ENCODE measurements at places on chromosomes 5 and 9.

GRCh38 chr5:160511280-160511929 is 89.8 kb downstream of the PTTG1 start:
- H3K27me3 ChIP-seq, result no peaks in the 10 kb centered on the region
- no peak overlapping the region for H3K4me3 ChIP-seq
- DNase-seq, result no peak
- H3K36me3 ChIP-seq, result no peaks in the 10 kb centered on the region

GRCh38 chr9:134291452-134291881 is 34.8 kb upstream of the RXRA start:
- DNase-seq, result no peak
- no peaks in the 10 kb centered on the region for H3K36me3 ChIP-seq
- no peaks in the 10 kb centered on the region for H3K27me3 ChIP-seq
- peaks cover 4% of the 10 kb centered on the region for H3K4me1 ChIP-seq

- H3K4me3 ChIP-seq, result no peak overlapping the region
- no peaks in the 10 kb centered on the region for H3K27me3 ChIP-seq
- H3K4me1 ChIP-seq, result peaks cover 5% of the 10 kb centered on the region
- no peak for DNase-seq
- H3K36me3 ChIP-seq, result no peaks in the 10 kb centered on the region
- no peak overlapping the region for H3K27ac ChIP-seq
Observed at GRCh38 chr5:174324680-174325079, 279.2 kb downstream of the NSG2 start.

GRCh38 chr5:77418162-77418561 is 74.0 kb downstream of the WDR41 start:
- no peaks in the 10 kb centered on the region for H3K27me3 ChIP-seq
- H3K27ac ChIP-seq, result no peak overlapping the region
- H3K4me1 ChIP-seq, result no peaks in the 10 kb centered on the region
- H3K4me3 ChIP-seq, result no peak overlapping the region
- DNase-seq, result no peak

DNA sequence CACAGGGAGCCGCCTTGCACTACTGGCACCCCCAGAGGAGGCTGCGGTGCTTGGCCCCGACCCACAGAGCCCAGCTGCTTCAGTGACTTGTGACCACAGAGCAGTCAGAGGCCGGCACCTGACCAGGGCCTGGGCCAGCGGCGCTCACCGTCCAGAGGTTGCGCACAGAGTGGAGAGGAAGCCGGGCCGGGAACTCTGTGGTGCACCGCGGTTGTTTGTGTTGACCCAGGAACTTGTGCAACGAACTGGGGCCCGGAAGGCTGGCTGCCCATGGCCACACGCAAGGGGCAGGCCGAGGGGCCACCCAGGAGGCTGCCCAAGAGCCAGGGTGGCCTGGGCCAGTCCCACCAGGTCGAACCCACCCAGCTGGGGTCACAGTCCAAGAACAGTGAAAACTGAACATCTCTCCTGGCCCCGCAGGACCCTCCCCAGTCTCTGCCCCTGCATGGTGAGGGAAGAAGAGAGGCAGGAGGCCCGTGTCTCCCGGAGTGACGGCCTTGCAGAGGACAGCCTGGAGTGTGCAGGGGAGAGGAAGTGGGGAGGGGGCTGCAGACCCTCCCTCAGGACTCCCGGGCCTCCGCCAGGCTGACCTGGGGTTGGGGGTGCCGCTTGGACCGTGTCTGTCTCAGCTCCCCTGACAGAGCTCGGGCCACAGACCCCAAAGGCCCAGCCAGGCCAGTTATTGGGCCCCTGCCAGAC is 42.8 kb upstream of the EGFL7 start:
- no peak for DNase-seq
- no peak overlapping the region for H3K27ac ChIP-seq
- H3K4me1 ChIP-seq, result no peaks in the 10 kb centered on the region
- H3K4me3 ChIP-seq, result no peak overlapping the region
- no peaks in the 10 kb centered on the region for H3K27me3 ChIP-seq
